ENCODE measurements at places on chromosomes 13 and 19. TPM values are rescaled to one million over a fixed set of nuclear protein-coding genes. Genes with fewer than 3 reads are reported as not detected.

DNA sequence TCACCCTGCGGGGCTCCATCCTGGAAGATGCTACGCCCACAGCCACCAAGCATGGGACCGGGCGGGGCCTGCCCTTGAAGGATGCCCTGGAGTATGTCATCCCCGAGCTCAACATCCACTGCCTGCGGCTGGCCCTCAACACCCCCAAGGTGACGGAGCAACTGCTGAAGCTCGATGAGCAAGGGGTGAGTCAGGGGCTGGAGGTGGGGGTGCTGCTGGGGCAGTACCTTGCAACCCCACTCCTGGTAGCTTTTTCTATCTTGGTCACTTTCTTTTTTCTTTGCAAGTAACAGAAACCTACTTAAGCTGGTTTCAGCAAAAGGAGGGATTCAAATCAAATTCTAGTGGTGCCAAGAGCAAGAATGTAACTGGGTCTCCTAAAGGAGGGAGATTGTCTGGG lies 124.1 kb downstream of the DPF1 start:
- DNase-seq, result no peak

DNA sequence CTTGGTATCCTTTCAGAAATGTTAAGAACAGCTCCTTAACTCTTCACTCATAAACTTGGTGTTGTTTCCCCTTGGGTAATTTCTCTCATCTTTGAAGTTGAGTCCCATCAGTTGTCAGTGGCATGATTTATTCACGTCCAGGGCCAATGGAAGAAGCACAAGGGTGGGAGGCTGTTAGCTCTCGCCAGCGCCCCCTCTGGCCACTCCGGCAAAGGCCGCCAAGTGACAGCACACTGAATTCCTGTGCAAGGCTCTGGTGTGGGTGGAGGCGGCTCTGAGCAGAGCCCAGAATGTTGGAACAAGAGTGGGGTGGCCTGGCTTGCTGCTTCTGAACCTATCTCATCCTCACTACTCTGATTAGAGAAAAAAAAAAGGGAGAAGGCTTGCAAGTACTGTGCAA lies 13.1 kb upstream of the MEDAG start:
- no peak for DNase-seq

- DNase-seq, result no peak
These were observed 331.1 kb upstream of the KLF12 start for GRCh38 chr13:74465271-74465670.

- no peak for DNase-seq
These were observed 472.1 kb downstream of the DIAPH3 start for GRCh38 chr13:59691501-59692066.

The CCNA1 gene
- total RNA-seq, result 127 TPM
